Esophagus squamous epithelium (tissue), 5 donors: ENCODE measurements at places on chromosomes 5 and 9.

GRCh38 chr5:175700991-175701390, 43.1 kb downstream of the HRH2 start:
- DNase-seq: no peak

DNA sequence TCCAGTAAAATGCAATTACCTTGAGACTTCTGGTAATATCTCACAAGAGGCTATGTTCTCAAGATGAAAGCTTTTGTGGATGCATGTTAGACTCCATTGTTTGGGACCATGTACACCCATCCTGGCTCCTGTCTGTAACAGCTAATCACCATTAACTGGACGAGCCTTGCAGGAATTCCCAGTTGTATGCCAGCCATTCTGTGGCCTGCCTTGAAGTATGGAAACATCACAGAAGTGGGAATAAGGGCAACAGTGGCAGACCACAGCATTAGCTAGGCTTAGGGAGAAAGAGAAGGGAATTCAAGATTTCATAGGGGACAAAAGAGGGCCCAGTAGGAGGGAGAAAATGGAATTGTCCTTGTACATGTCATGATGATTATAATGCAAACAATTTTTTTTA, 79.0 kb downstream of the RORB start:
- DNase-seq: no peak

DNA sequence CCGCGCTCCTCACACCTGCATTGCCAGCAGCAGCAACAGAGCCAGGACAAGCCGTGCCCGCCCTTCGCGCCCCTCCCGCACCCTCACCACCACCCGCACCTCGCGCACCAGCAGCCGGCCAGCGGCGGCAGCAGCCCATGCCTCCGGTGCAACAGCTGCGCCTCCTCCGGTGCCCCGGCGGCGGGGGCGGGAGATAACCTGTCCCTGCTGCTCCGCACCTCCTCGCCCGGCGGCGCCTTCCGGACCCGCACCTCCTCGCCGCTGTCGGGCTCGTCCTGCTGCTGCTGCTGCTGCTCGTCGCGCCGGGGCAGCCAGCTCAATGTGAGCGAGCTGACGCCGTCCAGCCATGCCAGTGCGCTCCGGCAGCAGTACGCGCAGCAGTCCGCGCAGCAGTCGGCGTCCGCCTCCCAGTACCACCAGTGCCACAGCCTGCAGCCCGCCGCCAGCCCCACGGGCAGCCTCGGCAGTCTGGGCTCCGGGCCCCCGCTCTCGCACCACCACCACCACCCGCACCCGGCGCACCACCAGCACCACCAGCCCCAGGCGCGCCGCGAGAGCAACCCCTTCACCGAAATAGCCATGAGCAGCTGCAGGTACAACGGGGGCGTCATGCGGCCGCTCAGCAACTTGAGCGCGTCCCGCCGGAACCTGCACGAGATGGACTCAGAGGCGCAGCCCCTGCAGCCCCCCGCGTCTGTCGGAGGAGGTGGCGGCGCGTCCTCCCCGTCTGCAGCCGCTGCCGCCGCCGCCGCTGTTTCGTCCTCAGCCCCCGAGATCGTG, 517 bp downstream of the KCNN2 start:
- DNase-seq: no peak

DNA sequence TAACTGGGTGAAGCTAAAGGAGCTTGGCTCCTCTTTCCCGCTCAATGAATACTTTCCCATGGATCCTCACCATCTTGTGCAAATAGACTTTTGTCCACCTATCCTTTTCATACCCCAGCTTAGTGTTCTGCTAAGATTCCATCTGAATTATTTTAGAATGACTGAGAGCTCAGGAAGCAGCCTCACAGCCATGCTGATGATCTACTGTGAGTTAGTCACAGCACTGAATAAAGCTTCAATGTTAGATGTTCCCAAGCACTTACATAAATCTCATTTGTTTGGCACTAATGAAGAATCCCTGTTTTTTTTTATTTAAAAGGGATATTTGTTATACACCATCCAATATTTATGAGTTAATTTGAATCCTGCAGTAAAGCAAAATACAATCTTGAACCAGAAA, 317.6 kb upstream of the TRPC7 start:
- DNase-seq: no peak

GRCh38 chr9:72485821-72486593, 35.4 kb upstream of the TMC1 start:
- DNase-seq: no peak

DNA sequence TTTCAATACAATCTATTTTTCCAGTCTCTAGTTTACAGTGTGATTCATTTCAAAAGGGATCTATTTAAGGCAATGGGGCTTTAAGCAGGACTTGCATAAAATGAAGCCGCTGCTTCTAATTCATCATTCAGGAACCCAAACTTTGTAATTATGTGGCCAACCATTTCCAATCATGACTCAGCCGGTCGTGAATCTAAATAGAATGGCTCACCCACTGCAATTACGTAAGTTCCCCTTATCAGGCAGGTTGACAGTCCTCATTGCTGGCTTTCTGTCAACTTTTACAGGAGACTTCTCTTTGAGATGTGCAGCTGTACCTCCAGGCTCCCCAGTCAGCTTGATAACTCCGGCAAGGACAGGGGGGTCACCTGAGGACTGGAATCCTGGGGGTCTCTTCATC, 152.8 kb upstream of the DAP start:
- DNase-seq: no peak
